ENCODE measurements at places on chromosomes 3 and 15. TPM values are rescaled to one million over a fixed set of nuclear protein-coding genes. Genes with fewer than 3 reads are reported as not detected.

ATR gene
- total RNA-seq = 14.2 TPM

CPNE9 gene
- not detected for total RNA-seq

KIF15 gene
- total RNA-seq = 11.8 TPM

CACNA1D gene
- total RNA-seq = not detected

SLC27A2 gene
- total RNA-seq = 0.16 TPM

KBTBD13 gene
- not detected for total RNA-seq

OR4F15 gene
- total RNA-seq = not detected

USP13 gene
- total RNA-seq = 9.1 TPM

ACVR2B gene
- 1.9 TPM for total RNA-seq

PRTG gene
- 3.9 TPM for total RNA-seq
